Thoracic aorta endothelial cell (primary cell): ENCODE measurements at places on chromosomes 4 and X. TPM values are rescaled to one million over a fixed set of nuclear protein-coding genes. Genes with fewer than 3 reads are reported as not detected.

SCML2 gene
- total RNA-seq = 2.7 and 4.4 TPM in 2 replicates

CD99 gene
- 344 and 508 TPM in 2 replicates for total RNA-seq

BGN gene
- 13.4 and 34.2 TPM in 2 replicates for total RNA-seq

FMR1NB gene
- not detected in 2 replicates for total RNA-seq

CXorf49B gene
- not detected in 2 replicates for total RNA-seq
